ENCODE measurements at places on chromosomes 13 and 19. TPM values are rescaled to one million over a fixed set of nuclear protein-coding genes. Genes with fewer than 3 reads are reported as not detected.

SOX1 gene
- total RNA-seq: not detected

NTN5 gene
- 0.15 TPM for total RNA-seq

CYP2A6 gene
- total RNA-seq: not detected

CDC42EP5 gene
- total RNA-seq: not detected

PLIN5 gene
- total RNA-seq: 0.11 TPM

LMTK3 gene
- total RNA-seq: 4.6 TPM

KIR2DL3 gene
- total RNA-seq: not detected

ELAVL1 gene
- 69.3 TPM for total RNA-seq

PSPN gene
- 0.88 TPM for total RNA-seq

PET100 gene
- 65.6 TPM for total RNA-seq

PCCA gene
- 10.0 TPM for total RNA-seq

ZNF784 gene
- 7.0 TPM for total RNA-seq

OR7G1 gene
- total RNA-seq: not detected

SLC25A23 gene
- 18.3 TPM for total RNA-seq

FARP1 gene
- total RNA-seq: 9.5 TPM

ZBTB45 gene
- total RNA-seq: 19.5 TPM

LRP3 gene
- total RNA-seq: 60.5 TPM

ACER1 gene
- total RNA-seq: not detected

SPRYD7 gene
- 9.6 TPM for total RNA-seq

BRCA2 gene
- 6.2 TPM for total RNA-seq

ZNF573 gene
- 3.1 TPM for total RNA-seq

OR7D2 gene
- not detected for total RNA-seq

NOVA2 gene
- 0.12 TPM for total RNA-seq

DUXA gene
- not detected for total RNA-seq

BSPH1 gene
- total RNA-seq: not detected

IRGC gene
- not detected for total RNA-seq

C1QTNF9B gene
- total RNA-seq: not detected

SLC6A16 gene
- total RNA-seq: 1.2 TPM

NR1H2 gene
- 72.0 TPM for total RNA-seq

PPP6R1 gene
- 126 TPM for total RNA-seq

ZNF541 gene
- total RNA-seq: not detected

LRCH1 gene
- total RNA-seq: 9.4 TPM

LHFPL6 gene
- total RNA-seq: 7.2 TPM

CXCL17 gene
- total RNA-seq: not detected

PRTN3 gene
- total RNA-seq: 0.34 TPM

DACH1 gene
- total RNA-seq: not detected

PODNL1 gene
- total RNA-seq: 1.4 TPM

TEAD2 gene
- total RNA-seq: 14.1 TPM

ZNF471 gene
- 0.08 TPM for total RNA-seq

PSG11 gene
- total RNA-seq: not detected

SYT3 gene
- 0.55 TPM for total RNA-seq

ERICH6B gene
- total RNA-seq: not detected

MEIOSIN gene
- not detected for total RNA-seq

RFPL4A gene
- 0.33 TPM for total RNA-seq

ZNF420 gene
- total RNA-seq: 5.2 TPM

MBD3L5 gene
- total RNA-seq: not detected

FAM216B gene
- total RNA-seq: not detected

CAMSAP3 gene
- total RNA-seq: 2.5 TPM

FAM124A gene
- total RNA-seq: 2.1 TPM

DCT gene
- total RNA-seq: not detected

VAV1 gene
- 7.1 TPM for total RNA-seq

B3GNT3 gene
- total RNA-seq: 3.2 TPM

KLK12 gene
- not detected for total RNA-seq

ADGRL1 gene
- total RNA-seq: 3.3 TPM

PABPC3 gene
- 0.17 TPM for total RNA-seq

CBARP gene
- total RNA-seq: 4.0 TPM

FTL gene
- total RNA-seq: 18,257 TPM

SBSN gene
- 2.7 TPM for total RNA-seq

ETV2 gene
- total RNA-seq: 2.7 TPM

RPL28 gene
- total RNA-seq: 2,735 TPM
